ENCODE measurements at places on chromosomes 12 and 14.

DNA sequence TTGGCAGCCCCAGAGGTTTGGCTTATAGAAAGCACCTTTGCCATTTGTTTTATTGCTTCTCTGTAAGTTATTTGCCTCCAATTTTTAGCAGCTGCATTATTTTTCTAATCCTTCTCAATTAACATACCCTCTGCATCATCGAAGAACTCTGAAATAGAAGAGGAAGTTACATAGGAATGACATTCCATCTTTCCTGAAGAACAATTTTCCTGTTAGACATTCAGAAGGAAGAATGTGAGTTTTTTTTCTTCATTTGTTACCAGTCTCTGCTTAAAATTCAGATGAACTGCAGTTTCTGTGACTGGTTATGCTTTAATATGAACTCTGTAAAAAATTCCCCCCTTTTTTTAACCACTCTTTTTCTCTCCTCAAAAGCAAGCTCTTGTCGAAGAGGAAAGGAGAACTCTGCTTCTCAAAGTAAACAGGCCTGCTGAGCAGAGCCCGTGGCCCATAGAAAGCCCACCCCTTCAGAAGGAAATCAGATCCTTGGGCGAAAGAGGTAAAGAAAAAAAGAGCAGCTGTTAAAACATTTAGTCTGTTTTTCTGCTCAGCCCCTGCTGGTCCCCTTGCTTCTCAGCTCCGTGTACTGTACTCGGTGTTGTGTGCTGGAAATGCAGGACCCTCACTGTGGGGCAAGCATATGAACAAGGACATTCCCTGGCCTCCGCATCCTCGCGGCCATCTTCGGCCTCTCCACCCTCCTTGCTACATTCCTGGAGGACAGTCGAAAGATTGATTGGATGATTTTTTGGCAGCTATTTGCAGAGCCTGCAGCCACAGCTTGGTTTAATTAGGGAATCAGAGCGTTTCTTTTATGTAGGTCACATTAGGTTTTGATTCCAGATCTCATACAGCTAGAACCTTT is 164.4 kb upstream of the LRIG3 start:
- DNase-seq: no peak

- no peak for DNase-seq
Measured at GRCh38 chr12:91388573-91388972, 206.0 kb upstream of the DCN start.

GRCh38 chr12:7295529-7295928 is 8.3 kb upstream of the ACSM4 start:
- no peak for DNase-seq

- DNase-seq: no peak
Measured at GRCh38 chr12:79138872-79139271, 274.3 kb downstream of the SYT1 start.

DNA sequence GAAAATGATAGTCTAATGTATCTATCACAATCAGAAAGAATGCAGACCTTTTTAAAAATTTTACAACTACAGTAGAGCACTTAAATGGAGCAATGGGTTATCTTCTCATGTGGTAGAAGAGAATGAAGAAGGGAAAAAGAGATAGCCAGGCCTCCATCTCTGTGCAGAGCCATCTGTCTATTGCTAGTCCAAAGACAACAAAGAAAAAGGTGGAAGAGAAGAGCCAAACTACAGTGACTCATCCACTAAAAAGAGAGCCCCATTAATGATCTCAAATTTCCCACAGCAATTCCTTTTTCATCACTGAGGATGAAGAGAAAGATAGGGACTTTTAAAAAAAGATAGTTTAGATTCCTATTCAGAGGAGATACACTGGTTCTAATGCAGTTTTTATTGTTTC is 232.9 kb downstream of the ATXN7L3B start:
- no peak for DNase-seq

DNA sequence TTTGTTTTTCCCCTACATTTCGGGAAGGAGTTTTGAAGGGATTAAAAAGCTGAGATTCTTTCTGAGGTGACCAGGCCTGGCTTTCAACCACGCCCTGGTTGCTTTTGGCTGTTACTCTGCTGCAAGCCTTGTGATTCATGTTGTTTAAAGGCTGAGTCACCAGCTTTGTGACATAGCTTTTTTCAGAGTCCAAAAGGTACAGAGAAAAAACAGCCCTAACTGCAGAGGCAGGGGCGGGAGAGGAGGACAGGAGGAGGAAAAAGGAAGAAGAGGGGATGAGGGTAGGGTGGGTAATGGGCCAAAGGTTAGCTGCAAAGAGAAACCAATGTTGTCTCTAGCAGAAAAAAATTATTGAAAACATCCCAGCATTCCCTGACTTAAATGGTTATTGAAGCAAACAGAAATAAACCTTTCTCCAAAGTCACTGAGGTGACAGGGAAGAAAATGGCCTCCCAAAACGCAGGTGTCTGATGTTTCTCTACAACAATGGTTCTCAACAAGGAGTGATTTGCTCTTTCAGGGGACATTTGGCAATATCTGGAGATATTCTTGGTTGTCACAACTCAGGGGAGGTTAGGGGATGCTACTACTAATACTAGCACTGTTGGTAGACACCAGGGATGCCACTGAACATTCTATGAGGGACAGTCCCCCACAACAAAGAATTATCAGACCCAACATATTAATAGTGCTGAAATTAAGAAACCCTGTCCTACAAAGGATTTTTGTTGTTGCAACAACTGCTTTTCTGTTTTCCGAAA is 2.1 kb upstream of the UBC start:
- DNase-seq: no peak

DNA sequence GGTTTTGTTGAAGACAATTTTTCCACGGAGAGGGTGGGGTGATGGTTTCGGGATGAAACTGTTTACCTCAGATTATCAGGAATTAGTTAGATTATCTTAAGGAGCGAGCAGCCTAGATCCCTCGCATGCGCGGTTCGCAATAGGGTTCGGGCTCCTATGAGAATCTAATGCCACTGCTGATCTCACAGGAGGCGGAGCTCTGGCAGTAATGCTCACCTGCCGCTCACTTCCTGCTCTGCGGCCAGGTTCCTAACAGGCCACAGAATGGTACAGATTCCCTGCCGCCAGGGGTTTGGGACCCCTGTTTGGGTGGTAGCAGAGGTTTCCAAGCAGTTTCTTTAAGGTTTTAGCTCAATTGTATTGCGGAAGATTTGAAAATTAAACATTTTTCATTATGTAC is 439.8 kb upstream of the OR4E1 start:
- no peak for DNase-seq

- DNase-seq: no peak
Measured at GRCh38 chr12:89796798-89797382, 88.3 kb upstream of the ATP2B1 start.

DNA sequence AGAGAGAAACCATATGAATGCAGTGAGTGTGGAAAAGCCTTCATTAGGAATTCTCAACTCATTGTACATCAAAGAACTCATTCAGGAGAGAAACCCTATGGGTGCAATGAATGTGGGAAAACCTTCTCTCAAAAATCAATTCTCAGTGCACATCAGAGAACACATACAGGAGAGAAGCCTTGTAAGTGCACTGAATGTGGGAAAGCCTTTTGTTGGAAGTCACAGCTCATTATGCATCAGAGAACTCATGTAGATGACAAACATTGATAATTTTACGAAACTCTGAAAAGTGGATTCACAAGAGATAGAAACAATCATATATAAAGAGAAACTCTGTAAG is 22.9 kb downstream of the ZNF268 start:
- no peak for DNase-seq

GRCh38 chr12:15966426-15966825 is 55.3 kb downstream of the DERA start:
- DNase-seq: no peak

- DNase-seq: no peak
Measured at GRCh38 chr12:68972595-68972994, 39.6 kb upstream of the CPM start.

GRCh38 chr14:96902004-96902403 is 104.8 kb downstream of the VRK1 start:
- DNase-seq: no peak

DNA sequence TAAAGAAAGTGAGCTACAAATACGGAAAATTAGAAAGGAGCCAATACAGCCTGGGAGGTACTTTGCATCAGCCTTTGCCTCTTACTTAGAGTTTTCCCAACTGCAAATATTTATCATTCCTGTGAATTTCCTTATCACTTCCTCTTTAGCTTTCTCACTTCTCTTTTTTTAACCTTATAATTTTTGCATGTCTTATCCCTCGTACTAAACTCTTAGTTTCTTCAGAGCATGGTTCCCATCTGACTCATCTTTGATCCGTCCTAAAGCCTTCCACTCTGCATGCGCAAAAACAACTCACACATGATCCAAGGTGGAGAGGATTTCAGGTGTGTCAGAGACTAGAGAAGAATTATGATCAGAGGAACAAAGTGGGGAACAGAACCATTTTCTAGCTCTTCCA is 9.6 kb upstream of the SNAPC1 start:
- peak; percentile 45 for DNase-seq

GRCh38 chr12:106138357-106138632 is 459 bp downstream of the NUAK1 start:
- DNase-seq: no peak

GRCh38 chr14:61492474-61492873 is 171.1 kb downstream of the PRKCH start:
- no peak for DNase-seq

DNA sequence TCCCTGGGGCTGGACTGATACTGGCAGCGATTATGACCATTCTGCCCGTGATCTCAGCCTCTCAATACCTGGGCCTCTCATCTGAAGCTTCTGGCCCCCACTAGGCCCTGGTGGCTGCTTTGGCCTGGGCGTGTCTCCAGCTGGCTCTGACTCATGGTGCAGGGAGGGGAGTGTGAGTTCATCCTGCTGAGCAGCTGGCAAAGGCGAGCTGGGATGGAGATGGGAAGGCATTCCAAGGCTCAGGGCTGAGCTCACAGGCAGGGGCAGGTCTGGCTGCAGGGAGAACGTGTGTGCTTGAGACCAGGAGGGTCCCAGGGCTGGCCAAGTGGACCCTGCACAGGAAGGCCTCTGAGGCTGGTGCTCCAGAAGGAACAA is 221.8 kb downstream of the TMEM121 start:
- peak; percentile 18 for DNase-seq

- DNase-seq: no peak
Measured at GRCh38 chr14:59482541-59483331, 1.5 kb downstream of the L3HYPDH start.

DNA sequence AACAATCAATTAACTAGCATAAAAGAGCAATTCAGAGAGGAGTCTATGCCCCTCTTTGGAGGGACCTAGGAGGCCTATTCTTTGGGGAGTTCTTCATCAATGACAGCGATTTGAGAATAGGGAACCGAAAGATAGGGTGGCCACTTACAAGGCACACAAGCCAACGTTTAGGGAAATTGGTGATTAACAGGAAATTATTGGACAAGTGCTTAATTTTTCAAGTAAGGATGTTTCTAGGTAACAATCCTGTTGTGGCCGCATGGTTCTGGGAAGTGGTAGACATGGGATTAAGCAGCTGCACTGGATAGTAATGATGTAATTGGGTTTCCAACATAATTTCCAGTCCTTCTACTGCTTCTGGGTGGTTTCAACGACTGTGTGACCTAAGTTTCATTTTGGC is 83.2 kb downstream of the HMGA2 start:
- DNase-seq: no peak

- peak; percentile 51 for DNase-seq
Measured at GRCh38 chr12:62006076-62006732, 254.0 kb upstream of the USP15 start.

- no peak for DNase-seq
Measured at GRCh38 chr12:120065472-120065871, 51.1 kb downstream of the RAB35 start.

DNA sequence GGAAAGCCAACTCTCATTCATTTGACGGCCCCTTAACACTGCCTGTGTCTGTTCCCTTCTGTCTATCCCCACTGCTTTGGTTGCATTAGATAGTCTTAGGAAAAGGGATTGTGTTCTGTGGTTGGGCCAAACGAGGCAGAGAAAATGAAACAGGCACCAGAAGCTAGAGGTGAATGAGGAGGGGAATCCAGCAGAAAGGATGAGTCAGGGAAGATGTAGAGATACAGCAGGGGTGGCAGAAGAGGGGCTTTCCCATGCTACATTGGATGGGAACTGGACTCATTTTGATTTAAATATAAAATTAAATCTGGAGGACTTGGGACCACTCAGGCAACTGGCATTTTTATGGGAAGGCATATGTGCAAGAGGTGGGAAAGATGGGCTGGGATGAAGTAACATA is 43.3 kb downstream of the OTOGL start:
- DNase-seq: no peak

DNA sequence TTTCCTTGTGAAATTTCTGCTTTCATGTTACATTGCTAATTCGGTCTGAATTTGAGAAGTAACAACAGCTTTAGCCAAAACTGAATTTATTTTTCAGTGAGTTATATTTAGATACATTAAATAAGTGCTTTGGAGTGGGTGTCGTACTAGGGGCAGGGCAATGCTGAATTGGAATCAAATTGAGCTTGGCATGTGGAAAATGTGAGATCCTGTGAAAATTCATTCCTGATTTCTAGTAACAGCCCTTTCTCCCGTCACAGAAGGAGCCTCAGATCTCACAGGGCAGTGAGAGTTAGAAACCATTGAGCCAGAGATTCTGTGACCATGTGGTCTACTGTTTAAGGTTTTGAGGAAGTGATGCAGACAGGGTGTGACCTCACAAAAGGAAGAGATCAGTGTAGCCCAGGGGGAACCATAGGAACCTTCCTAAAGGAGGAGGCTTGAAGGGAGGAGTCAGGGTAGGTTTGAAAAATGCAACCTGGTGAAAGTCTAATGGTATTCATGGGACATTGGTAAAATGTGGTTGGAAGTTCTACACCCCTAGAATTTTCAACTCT is 1136.8 kb downstream of the AACS start:
- DNase-seq: no peak

- DNase-seq: no peak
Measured at GRCh38 chr12:118034429-118035189, 18.1 kb downstream of the RFC5 start.

GRCh38 chr12:93245543-93245942 is 132.2 kb upstream of the NUDT4 start:
- peak; percentile 55 for DNase-seq

- DNase-seq: no peak
Measured at GRCh38 chr12:115096588-115097397, 412.8 kb upstream of the TBX3 start.

DNA sequence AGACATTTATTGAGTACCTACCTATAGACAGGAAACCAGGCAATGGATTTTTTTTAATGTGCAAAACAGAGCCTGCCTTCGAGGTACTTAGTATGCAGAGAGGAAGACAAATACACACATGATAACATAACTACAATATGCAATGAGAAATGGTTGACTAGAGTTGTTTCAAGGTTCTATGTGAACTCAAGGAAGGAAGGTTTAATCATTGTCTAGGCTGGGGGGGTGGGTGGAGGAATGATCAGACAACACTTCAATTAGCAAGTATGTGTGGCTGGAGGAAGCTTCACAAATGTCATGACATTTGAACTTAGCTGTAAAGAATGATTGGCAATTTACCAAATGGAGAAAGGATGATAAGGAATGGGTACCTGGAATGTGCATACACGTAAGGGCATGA is 985.3 kb downstream of the FLRT2 start:
- no peak for DNase-seq

GRCh38 chr14:56117765-56118610 is at the start of gene PELI2:
Gene PELI2 (plus strand): TSS chr14:56118411. CDS start chr14:56118661, 250 bp downstream.
- DNase-seq: peak; percentile 64

Data from GM13977 (cell line).